Dorsolateral prefrontal cortex (tissue), 122 donors: ENCODE measurements at places on chromosomes 2 and 18. TPM values are rescaled to one million over a fixed set of nuclear protein-coding genes. Genes with fewer than 3 reads are reported as not detected.

The NAT8 gene
- total RNA-seq, result not detected

The RETSAT gene
- 35.0 TPM for total RNA-seq

The ABCG5 gene
- total RNA-seq, result 0.20 TPM

The INHBB gene
- 5.1 TPM for total RNA-seq

The SATB2 gene
- 169 TPM for total RNA-seq

The DLX1 gene
- 12.3 TPM for total RNA-seq

The RUFY4 gene
- total RNA-seq, result 0.68 TPM

The RGPD8 gene
- total RNA-seq, result 52.4 TPM

The PTPRM gene
- total RNA-seq, result 116 TPM

The FOXD4L1 gene
- 0.88 TPM for total RNA-seq

The RAB17 gene
- total RNA-seq, result 3.2 TPM

The CHRNG gene
- total RNA-seq, result not detected

The ZC3H15 gene
- 51.2 TPM for total RNA-seq
